NB4 (cell line): ENCODE measurements at places on chromosomes 13 and 19.

DNA sequence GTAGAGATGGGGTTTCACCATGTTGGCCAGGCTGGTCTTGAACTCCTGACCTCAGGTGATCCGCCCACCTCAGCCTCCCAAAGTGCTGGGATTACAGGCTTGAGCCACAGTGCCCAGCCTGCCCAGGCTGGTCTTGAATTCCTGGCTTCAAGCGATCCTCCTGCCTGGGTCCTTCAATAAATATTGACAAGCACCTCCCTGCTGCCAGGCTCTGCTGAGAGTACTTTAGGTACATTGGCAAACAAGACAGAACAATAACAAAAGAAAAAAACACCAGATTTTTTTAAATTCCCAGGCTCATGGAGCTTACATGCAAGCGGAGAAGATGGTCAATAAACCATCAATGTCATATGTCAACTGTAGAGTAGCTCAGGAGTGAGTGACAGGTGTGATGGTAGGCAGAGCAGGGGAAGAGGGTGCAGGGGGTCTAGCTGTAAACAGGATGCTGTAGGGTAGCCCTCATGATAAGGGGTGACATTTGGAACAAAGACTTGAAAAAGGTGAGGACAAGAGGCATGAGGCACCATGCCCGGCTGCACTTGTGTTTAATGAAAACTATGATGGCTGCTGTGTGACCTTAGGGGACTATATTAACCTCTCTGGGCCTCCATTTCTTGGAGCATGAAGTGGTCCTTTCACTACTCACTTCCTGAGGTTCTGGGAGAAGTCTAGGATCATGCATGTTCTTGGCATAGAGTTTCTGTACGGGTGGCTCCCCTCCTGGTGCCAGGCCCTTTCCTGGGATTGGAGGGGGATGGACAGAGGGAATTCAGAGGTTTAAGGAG, 19.6 kb downstream of the SULT2B1 start:
- no peak for DNase-seq

GRCh38 chr13:101343128-101343787, 73.0 kb downstream of the NALCN start:
- DNase-seq: no peak

DNA sequence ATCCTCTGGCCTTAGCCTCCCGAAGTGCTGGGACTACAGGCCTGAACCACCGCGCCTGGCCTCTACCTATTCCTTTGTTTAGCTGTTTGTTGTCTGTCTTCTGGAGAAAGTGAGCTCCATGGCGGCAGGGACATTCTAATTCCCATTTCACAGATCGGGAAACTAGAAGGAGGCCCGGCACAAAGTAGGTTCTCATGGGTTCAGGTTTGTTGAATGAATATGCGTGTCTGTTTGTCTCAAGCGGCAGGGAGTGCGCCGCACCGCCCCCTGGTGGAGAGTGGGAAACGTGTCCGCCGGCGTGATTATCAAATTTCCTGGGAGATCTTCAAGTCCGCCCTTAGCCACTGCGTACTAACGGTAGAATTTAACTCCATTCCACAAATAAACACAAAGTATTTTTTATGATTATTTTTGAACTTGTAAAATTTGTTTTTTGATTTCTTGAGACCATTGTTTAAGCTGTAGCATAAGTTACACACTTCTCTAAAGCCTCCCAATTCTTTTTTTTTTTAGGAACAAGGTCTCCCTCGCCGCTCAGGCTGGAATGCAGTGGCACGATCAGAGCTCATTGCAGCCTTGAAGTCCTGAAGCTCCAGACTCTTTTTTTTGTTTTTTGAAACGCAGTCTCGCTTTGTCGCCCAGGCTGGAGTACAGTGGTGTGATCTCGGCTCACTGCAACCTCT, 8.9 kb upstream of the CCDC9 start:
- peak; percentile 96 for DNase-seq

DNA sequence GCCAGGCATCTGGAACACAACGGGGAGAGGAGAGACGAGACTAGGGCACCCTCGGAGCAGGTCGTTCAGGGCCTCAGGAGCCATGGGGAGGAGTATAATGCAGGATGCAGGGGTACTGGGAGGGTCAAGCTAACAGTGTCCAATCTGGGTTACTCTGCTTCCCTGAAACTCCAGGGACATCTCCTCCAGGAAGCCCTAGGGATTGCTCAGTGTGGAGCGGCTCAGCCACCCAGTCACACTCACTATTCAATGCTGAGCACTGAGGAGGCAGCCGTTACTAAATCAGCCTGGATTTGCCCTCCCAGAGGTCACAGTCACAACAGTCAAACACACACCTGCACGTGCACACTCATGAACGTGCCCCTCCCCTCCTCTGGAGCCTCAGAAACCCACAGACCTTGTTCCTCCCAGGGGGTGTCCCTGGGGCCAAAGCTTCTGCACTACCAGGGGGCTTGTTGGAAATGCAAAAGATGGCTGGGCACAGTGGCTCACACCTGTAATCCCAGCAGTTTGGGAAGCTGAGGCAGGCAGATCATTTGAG, 6.9 kb upstream of the FOSB start:
- no peak for DNase-seq

DNA sequence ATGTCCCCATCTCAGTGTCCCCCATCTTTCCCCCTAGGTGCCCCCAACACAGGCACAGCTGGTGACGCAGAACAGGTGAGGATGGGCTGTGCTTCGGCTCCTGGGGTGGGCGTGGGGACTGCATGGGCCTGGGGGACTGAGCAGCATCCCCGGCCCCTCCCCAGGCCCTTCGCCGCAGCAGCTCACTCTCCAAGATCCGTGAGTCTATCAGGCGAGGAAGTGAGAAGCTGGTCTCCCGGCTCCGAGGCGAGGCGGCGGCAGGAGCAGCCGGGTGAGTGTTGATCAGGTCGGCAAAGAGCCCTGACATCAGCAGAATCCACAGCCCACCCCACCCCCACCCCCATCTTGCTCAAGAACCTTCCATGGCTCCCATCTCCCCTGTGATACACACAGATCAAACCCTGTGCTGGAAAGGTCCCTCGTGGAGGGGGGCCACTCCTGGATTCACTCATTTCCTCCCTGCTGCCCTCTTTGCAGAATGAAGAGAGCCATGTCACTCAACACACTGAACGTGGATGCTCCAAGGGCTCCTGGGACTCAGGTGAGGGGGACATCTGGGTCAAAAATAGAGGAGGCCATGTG, 10.0 kb downstream of the KLC3 start:
- DNase-seq: no peak

DNA sequence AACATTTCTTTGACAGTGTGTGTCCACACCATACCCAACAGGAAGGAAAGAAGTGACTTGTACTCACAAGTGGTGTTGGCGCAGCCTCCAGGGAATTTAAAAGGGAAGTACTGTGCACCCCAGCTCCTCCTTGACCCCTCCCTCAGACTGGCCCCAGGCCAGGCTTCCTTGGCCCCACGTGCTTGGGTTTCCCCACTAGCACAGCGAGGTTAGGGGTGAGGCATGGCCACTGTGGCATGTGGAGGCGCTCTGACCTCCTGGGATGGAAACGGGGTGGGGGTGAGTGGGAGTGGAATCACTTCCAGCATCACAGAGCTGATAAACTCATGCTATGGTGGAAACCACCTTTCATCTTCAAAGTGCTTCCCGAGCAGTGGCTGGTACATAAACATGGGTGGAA, 168.6 kb downstream of the ZNF536 start:
- DNase-seq: peak; percentile 74

- DNase-seq: no peak
Measured at GRCh38 chr19:2164020-2164998, 576 bp downstream of the DOT1L start.

- DNase-seq: no peak
Measured at GRCh38 chr13:77033717-77034302, 6.9 kb upstream of the FBXL3 start.

GRCh38 chr19:412356-413355, 3.7 kb upstream of the C2CD4C start:
- no peak for DNase-seq

GRCh38 chr13:31944262-31945160, 87.1 kb upstream of the FRY start:
- DNase-seq: no peak

DNA sequence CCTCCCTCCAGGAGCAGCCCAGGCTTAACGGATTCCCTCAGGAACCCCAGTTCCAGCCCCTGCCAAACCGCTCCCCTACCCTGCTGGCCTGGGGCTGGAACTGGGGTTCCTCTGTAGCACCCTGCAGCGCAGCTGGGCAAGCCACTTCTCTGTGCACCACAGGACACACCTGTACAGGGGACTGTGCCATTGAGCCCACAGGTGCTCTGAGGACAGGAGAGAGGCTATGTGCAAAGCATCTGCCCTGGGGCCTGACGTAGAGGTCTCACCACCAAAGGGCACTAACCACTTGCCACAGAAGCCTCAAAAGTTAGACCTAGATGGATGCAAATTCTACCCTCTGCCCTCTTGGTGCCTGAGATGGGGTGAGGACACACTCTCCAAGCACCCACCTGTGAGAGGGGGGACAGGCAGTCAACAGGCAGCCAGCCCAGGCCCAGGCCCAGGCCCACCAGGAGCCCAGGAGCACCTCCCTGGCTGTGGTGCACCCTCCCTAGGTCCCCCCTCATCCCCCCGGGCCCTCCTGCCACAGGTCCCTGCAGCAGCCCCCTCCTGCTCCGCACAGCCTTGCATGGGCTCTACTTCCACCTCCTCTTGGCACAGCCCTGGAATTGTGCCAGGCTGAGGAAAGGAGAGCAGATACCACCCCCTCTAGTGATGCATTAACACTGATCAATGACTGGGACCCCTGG, 27.6 kb upstream of the SLC35E1 start:
- DNase-seq: no peak

- DNase-seq: no peak
Measured at GRCh38 chr13:30647420-30647819, 29.7 kb downstream of the USPL1 start.

DNA sequence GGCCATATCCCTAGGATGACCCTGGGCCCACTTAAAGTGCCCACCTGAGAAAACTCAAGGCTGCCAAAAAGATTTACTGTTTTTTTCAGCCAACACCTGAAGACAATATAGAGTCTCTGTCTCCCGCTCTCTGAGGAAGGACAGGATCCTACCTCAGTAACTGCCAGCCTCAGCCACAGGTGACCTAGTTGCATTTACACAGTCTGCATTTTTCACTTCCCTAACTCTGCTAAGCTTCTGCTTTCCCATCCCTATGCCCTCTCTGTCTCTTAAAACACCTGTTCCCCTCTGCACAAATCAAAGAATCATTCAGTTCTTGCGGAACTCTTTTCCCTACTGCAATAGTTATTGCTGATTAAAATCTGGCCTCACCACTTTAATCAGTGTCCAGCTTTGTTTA, 609.5 kb downstream of the UQCRFS1 start:
- no peak for DNase-seq

DNA sequence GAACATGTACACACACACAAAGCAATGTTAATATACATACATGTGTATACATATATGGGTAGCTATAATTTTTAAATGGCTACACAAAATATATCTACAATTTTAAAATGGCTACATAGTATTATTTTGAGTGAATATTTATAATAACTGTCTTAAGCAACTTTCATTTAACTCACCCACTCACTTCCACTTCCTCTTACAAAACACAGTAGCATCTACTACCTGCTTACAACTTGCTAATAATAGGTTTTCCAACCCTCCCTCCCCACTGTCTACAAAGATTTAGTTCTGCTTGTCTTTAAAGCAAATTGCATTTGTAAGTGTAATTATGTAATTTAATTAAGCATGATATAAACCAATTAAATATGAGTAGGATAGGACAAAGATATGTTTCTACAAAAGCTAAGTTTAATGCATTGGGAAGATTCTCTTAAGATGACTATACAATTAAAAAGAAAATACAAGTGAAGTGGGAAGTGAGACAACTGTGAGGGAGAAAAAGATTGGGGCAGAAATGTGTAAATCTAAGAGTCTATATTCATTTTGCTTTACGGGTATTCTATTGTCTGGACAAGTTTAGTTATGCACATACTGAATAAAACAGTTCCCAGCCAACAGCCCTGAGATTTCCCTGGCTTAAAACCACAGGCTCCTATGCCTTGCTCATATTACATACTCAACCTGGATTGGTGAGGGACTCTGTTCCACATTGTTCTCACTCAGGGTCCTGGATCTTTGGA, 583.1 kb downstream of the EFNB2 start:
- no peak for DNase-seq

GRCh38 chr19:19417628-19418245, 12.3 kb downstream of the GATAD2A start:
- no peak for DNase-seq

- DNase-seq: no peak
Measured at GRCh38 chr19:7213628-7214323, 80.4 kb downstream of the INSR start.

GRCh38 chr19:47497821-47498520, 14.0 kb upstream of the KPTN start:
- no peak for DNase-seq

DNA sequence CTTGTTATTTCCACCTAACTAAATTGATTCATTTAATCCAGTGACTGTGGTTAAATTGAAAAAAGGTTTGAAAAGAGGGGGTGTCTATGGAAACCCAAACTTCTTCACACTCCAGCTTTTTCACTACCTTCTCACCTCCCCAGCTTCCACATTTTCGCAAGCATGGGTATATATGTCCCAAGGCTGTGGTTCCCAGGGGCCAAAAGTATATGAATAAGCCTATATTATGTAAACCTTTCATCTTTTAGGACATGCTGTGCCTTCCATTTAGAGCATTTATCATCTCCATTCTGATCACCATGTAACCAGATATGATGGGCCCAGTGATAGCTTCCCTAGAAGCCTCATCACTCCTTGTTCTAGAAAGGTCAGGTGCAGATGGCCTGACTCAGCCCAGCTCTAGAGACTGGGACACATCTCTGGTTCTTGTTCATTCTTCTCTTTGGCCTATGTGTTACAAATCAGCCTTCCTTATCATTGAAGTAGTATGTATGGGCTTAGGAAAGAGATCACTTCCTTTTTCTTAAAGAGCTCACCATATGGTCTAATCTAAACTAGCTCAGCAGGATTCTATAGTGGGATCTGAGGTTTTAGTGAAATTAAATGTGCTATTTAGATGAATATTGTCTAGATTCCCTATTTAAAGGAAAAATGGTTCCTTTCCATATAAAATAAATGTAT, 19.5 kb upstream of the ARL11 start:
- DNase-seq: peak; percentile 42

DNA sequence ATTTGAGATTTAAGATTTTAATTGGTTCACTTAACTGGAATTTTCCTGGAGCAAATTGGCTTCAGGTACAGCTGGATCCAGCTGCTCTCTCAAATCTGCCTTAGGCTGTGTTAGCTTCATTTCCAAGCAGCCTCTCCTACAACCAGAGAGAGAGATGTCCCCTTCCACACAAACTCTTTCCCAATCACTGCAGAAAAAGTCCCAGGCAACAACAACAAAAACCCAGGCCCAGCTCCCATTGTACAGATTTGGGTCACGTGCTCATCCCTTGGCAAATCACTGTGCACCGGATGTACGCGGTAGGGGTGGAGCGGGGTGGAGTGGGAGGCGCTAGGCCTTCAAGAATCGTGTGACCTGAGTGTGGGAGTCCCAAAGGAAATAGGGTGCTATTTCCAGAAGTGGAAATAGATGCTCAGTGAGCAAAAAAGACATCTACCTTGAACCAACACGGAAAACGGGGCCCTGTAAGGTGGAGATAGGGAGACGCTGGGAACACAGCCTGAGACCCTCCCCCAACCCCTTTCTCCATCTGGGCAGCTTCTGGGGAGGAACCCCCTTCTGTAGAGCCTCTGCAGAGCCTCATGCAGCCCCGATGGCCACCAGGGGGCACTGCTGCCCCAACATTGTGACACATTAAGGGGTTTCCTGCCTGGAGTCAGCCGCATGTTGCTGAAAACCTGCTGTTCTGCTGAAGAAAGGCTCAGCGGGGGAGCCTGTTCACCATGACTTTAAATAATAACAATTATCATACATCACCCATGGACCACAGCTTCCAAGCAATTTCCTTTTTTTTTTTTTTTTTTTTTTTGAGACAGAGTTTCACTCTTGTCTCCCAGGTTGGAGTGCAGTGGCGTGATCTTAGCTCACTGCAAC, 25.4 kb downstream of the HPN start:
- DNase-seq: peak; percentile 81
